ENCODE measurements at places on chromosomes 11 and 22.

DNA sequence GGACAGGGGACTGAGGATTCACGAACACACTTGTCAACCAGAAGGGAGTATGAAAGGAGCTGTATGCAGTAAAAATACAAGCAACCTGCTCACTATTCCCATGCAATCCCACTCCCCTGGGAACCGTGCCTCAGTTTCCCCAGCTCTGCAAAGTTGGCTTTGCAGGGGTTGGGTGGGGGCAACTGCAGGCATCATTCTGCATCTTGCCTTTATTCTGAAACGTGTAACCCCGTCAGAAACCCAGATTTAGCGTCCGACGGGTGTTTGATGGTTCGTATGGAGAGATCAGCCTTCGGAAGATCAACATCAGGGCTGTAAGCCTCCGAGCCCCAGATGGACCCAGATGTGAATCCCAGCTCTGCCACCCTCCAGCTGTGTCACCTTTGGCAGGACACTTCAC lies 3.6 kb downstream of the CYTH4 start:
- no peak for DNase-seq

DNA sequence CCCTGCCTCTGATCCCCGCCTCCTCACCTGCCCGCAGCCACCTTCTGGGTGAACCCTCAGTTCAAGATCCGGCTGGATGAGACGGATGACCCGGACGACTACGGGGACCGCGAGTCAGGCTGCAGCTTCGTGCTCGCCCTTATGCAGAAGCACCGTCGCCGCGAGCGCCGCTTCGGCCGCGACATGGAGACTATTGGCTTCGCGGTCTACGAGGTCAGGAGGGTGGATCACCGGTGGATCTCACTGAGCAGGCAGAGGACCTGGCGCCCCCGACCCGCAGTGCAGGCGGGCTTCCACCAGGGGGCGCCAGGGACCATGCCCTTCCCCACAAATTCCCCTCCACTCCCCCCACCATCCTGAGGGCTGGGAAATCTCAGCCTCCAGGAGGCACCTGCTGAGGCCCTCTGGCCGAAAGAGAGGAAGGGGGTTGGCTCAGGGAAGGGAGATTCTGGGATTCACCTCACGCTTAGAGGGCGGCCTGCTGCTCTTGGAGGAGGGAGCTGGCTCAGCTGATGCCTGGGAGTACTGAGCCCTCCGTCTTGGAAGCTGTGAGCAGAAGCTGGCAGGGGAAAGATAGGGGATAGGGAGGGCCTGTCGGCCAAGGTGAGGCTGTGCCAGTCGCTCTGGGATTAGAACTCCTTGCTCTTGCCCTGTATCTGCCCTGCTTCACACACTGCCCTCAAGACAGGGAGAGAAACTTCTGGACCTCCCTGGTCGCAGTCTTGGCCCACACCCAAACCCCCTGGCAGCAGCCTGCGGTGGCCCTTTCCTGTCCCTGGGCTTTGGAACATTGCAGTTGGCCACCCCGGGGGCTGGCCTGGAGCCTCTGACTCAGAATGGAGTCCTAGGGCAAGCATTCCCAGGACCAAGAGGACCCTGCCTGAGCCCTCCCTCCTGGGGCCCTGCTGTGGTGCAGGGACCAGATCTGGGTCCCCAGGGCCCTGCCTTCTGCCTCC lies 23.2 kb downstream of the CAPN1 start:
- DNase-seq, result peak; percentile 90

DNA sequence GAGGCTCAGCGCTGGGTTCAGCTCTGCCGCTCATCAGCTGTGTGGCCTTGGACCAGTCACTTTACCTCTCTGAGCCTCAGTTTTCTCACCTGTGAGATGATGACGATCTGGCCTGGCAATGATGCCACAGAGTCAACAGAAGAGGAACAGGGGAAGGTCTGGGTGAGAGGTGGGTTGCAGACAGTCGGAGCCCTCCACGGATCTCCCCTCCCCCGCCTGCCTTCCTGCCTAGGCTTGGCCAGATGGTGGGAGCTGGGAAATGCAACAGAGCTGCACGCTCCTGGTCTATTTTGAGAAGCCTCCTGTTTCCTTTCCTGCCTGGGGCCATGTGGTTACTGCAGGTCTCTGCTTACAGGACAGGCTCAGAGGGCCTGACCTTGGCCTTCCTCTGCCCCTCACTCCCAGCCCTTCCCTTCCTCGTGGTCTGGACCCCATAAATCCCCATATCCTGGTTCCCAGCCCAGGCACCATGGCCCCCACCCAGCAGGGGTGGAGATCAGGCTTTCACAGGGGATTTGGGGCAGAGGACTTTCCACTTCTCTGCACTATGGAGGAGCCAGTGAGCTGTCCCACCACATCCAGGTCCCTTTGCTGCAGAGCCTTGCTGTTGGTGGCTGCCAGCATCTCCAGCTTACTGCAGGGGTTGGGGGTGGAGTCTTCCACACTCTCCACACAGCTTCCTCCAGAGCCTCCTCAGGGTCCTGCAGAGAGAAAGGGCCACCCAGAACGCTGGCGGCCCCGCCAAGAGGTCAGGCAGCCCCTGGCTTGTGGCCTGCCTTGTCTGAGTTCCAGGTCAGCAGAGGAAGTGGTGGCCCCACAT lies 46.9 kb downstream of the C11orf96 start:
- DNase-seq, result no peak

DNA sequence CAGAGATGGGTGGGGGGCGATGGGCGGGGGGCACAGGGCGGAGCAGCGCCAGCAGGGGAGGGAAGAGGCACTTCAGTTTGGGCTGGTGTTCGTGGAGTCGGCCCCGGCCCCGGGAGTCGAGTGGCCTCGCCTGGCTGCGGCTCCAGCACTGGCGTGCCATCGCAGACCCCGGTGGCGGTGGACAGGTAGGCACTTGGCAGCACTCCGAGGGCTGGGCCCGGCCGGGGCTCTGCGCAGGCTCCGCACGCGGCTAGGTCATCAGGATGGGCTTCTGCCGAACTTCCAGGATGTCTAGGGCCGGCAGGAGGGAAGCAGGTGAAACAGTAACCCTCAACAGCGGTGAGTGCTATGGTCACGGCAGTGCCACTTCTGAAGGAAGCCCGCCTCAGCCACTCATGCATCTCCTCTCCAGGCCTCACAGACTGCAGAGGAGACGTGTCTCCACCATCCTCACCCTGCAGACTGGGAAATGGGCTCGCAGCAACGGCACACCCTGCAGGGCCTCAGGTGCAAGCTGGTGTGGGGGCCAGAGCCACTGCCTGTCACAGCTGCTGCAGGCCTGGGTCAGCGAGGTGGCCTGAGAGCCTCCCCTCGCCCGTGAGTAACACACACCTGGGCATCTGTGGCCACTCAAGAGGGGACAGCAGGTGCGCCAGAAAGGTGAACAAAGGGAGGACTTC lies 33.3 kb downstream of the NUP50 start:
- DNase-seq, result peak; percentile 29

DNA sequence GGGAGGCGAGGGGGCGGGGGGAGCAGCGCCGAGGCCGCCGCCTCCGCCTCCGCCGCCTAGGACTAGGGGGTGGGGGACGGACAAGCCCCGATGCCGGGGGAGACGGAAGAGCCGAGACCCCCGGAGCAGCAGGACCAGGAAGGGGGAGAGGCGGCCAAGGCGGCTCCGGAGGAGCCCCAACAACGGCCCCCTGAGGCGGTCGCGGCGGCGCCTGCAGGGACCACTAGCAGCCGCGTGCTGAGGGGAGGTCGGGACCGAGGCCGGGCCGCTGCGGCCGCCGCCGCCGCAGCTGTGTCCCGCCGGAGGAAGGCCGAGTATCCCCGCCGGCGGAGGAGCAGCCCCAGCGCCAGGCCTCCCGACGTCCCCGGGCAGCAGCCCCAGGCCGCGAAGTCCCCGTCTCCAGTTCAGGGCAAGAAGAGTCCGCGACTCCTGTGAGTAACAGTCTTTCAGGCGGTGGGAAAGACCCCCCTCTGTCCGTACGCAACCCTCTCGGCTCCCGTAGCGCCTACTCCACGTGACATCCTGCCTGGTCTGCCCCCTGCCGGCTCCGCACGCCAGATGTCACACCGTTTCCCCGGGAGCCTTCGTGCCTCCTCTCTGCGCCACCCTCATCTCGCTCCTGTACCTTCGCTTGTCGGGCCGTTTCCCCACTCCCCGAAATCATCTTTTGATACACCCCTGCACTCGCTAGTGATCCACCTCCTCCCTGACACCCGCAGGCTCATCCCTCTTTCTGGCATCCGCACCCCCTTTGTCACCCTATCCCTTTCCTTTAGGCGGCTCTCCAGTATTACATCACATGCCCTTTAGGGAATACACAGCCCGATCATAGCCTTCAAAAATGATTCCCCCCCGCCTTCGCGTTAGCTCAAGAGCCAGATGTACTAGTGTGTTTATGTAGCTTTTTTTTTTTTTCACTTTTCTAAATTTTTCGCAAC lies 598 bp downstream of the ZFP91 start:
- DNase-seq, result peak; percentile 72

Data from GM13976 (cell line).